ENCODE measurements at places on chromosomes 3 and 15.

GRCh38 chr15:101556273-101556672 is 66.8 kb upstream of the PCSK6 start:
- no peak for DNase-seq

- no peak for DNase-seq
Measured at GRCh38 chr15:76384409-76384808, 47.8 kb downstream of the ISL2 start.

DNA sequence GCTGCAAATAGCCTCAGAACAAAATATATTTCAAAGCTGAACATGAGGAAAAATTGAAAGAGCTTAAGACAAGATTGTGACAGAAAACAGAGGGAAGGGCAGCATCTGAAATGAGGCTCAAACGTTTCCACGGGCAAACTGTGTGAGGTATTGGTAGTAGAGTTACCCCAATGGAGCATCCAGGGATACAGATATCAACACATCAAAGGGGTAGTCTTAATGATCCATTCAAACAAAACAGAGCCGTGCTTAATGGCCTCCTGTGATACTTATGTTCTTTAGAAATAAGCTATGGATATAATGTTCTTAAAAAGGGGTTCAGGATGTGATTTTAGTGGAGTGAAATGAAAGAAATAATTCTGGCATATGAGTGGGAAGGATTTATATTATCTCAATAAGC is 430.3 kb upstream of the PDZRN3 start:
- DNase-seq: no peak

- DNase-seq: no peak
Measured at GRCh38 chr3:141085343-141086070, 34.4 kb downstream of the SPSB4 start.
